NB4 (cell line): ENCODE measurements at places on chromosomes 4 and X.
A peak's percentile ranks its signal among the peaks of the same experiment; 100 is the strongest.

GRCh38 chr4:169566021-169566818, 46.2 kb downstream of the NEK1 start:
- peak; percentile 47 for DNase-seq

- no peak for DNase-seq
These were observed 63.3 kb downstream of the SEL1L3 start for GRCh38 chr4:25799522-25799921.

DNA sequence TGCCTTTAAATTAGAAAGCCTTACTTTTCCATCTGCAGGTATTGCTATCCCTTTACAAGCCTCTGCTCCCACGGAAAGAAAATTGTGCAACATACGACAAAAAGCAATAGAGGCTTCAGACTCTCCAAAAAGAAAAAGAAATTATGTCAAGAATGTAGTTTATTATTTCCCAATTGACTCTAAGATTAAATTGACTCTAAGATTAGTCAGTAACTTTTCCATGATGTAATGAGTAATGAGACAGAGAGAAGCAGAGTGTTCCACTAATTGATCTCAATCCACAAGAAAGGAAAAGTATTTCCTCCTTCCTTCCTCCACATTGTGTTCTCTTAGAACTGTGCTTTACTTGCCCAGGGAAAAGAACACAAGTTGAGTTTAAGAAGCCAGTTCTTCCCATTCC, 345.7 kb upstream of the HS3ST1 start:
- DNase-seq: no peak

DNA sequence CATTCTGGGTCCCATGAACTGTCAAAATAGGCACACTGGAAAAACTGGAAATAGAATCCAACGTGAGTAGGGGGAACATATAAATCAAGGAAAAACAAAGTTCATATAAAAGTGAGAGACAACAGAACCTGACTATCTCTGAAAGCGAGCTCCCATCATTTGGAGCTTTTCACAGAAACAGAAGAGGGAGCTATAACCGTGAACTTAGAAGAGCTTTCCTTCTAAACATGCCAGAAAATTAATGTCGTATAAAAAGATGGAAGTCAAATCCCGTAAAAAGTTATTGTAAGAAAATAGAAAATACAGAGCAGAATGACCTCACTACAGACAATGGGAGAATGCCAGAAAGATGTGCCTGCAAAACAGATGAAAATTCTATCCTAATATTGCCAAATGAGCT, 23.9 kb upstream of the HSD17B10 start:
- no peak for DNase-seq

GRCh38 chr4:96675416-96675815, 835.5 kb downstream of the PDHA2 start:
- DNase-seq: no peak
